ENCODE measurements at places on chromosomes 2 and 18.
A peak's percentile ranks its signal among the peaks of the same experiment; 100 is the strongest.

GRCh38 chr2:128454980-128455720 is 136.5 kb upstream of the HS6ST1 start:
- no peak for DNase-seq

DNA sequence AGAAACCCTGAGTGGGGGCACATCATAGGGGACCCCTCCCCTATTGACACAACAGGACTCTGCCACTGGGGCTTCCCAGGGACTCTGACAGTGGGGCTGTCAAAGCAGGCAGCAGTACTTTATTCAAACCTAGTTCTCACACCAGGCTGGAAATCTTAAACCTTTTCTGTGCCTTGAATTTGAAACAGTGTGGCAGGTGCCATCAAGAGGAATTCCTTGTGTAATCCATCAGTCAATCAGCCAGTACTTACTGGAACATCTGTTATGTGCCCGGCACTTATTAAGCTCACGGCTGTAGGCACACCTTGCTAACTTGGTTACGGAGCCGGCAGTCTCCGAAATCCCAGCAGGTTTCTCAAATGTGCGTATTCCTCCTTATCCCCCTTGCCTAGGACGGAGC is 12.0 kb downstream of the GLI2 start:
- DNase-seq: no peak

- no peak for DNase-seq
Observed at GRCh38 chr2:214135966-214136365, 274.9 kb upstream of the VWC2L start.

- no peak for DNase-seq
Observed at GRCh38 chr2:11578081-11578948, 44.5 kb downstream of the GREB1 start.

DNA sequence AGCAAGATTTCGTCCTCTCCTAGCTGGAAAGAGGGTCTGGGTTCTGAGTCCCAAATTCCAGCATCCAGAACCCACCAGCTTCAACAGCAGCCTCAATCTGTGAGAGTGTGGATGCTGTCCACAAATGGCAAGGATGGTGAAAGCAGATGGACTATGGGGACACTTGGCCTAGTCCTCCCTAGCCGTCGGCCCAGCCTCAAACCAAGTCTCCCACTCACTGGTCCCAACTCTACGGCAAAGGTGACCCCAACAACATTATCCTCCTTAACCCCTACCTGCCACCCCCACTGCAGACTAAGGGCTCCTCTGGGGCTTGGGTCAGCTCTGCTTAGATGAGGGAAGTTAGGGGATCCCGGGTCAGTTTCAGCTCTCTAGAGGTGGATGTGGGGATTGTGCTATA is 57.3 kb downstream of the TNS1 start:
- DNase-seq: peak; percentile 4

- no peak for DNase-seq
Observed at GRCh38 chr2:199806179-199806578, 44.8 kb downstream of the FTCDNL1 start.

DNA sequence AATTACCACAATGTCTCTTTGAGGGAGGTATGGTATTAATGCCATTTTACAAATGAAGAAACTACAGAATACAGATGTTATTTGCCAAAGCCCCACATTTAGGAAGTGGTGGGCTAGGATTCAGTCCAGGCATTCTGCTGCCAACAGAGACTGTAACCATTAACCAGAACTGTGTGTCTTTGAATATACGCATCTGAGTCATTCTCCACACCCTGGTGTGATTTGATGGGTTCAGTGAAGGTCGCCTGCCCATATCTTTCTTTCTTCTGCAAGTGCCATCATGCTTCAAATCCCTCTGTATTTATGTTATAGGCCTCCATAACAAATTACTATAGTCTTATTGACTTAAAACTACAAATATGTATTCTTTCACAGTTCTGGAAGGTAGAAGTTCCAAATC is 479.0 kb upstream of the DCC start:
- no peak for DNase-seq

DNA sequence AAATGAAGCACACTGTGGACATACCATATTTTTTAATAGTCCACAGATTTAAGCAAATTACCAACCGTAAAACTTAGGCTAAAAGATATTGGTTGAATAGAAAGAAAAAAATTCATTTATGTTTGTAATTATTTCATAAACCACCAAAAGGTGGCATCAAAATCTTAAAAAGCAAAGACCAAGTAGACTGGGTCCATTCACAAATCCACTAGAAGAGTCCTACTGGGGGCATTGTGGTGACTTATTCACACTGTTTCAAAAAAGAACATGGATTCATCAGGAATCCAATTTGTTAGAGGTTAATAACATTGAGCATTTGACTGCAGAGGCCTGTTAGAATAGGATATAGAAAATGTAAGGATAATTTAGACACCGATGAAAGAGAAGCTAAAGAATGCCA is 194.9 kb upstream of the KYNU start:
- no peak for DNase-seq

- DNase-seq: no peak
Observed at GRCh38 chr2:218871345-218872302, 9.0 kb upstream of the WNT10A start.

GRCh38 chr2:12441750-12442475 is 274.8 kb upstream of the TRIB2 start:
- no peak for DNase-seq

DNA sequence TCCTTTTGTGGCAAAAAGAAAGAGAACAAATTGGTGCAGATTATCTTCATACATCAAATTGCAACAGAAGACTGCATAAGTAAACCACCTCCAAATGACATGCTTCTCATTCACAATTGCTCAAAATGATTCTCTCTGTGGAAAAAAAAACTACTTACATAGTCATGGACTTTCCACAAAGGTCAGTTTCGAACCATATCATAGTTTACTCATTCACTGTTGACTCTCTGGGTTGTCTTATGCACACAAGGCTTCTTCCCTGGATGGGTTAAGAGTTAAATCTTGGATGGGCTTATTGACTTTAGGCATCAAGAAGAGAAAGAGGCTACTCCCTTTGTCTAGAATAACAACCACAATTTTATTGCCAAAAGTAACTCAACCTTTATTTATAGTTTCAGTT is 91.3 kb upstream of the RAB27B start:
- DNase-seq: no peak

- no peak for DNase-seq
Observed at GRCh38 chr18:20988726-20989125, 122.9 kb downstream of the ROCK1 start.

DNA sequence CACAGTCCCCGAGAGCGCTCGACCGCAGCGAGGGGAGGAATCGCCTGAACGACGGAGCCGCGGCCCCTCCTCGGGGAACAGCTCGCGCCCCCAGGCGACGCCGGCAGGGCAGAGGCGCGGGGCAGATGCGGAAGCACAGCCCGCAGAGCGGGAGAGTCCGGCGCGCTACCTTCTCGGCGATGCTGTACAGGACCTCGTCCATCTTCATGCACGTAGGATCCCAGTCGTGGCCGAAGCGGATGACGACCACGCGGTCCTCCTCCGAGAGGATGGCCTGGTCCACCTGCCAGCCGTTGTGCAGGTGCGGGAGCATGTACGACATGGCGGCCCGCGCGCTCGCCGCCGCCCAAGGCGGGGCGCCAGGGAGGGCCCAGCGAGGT is 302 bp downstream of the TXNL4A start:
- peak; percentile 67 for DNase-seq

DNA sequence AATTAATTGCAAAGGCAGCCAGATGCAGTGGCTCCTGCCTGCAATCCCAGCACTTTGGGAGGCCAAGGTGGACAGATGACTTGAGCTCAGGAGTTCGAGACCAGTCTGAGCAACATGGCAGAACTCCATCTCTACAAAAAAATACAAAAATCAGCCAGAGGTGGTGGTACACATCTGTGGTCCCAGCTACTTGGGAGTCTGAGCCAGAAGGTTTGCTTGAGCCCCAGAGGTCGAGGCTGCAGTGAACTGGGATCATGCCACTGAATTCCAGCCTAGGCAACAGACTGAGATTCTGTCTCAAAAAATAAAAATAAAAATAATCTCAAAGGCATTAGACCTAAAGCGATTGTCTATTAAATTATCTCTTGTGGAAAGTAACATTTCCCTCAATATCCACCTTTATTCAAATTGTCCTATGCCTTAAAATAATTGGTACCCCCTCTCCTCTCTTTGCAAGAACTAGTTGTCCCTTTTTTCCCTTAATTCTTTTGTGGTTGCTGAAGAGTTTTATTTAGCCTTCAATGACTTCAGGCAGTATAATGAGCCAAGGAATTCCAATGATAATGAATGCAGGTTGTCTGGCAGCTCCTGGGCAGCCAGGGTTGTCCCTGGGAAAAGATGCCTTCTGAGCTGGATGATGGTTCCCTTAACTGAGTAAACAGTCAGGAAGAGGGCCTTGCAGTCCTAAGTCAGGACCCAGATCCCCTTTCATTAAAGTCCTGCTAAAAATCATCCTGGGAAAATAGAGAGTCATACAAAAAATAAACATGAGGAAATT is 32.2 kb downstream of the GPR75 start:
- no peak for DNase-seq

GRCh38 chr18:853471-853870 is 41.4 kb upstream of the YES1 start:
- no peak for DNase-seq

GRCh38 chr2:118987886-118988285 is 45.9 kb downstream of the MARCO start:
- DNase-seq: no peak

DNA sequence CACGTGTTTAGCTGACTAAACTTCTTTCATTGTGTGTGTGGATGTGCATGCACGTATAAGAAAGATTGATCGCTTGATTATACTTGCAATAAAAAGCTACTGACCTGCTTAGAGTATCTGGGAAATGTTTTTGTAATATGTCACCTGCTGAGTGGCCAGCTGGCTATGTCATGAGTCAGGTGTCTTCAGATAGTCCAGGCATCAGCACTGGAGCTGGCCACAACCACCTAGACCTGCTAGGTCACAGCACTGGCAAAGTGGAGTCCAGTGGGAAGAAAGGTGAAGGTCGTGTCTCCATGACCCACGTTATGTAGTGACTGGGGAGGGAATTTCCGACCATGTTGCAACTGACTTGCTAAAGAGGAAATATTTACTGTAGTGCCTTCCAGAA is 147.0 kb downstream of the ESCO1 start:
- DNase-seq: no peak

- DNase-seq: no peak
Observed at GRCh38 chr2:18752667-18753422, 163.5 kb upstream of the NT5C1B start.

- no peak for DNase-seq
Observed at GRCh38 chr18:13455471-13455870, 236.9 kb downstream of the LDLRAD4 start.

- DNase-seq: no peak
Observed at GRCh38 chr2:193250389-193250788, 1055.7 kb upstream of the TMEFF2 start.

DNA sequence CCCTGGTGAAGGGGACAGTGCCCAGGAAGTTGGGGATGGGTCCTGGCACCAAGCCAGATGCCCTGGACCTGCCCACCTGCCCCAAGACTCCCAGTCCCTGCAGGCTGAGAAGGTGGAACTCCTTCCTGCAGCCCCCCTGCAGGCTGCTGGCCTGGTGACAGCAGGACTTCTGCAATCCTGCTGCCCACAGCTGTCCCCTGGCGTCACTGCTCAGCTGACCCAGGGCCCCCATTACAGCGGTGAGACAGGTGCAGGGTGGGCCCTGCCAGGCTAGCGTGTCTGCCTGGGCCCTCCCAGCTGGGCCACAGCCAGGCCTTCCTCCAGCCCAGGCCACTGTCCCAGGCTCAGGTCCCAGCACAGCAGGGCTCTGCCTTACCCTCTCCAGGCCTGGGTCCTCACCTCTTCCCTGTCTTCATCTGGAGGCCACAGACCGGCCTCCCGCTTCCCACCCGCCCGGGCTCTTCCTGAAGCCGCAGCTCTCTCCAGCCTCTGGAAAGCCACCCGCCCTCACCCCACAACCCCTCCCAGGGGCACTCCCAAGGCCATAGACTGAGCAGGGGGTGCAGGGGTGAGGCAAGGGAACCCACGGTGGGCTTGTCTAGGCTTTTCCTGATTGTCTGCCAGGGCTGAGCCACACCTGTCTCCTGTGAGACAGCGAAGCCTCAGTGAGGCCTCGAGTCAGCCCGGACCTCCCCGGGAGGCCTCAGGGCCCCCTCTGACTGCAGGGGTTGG is 8.8 kb upstream of the ERFE start:
- no peak for DNase-seq

DNA sequence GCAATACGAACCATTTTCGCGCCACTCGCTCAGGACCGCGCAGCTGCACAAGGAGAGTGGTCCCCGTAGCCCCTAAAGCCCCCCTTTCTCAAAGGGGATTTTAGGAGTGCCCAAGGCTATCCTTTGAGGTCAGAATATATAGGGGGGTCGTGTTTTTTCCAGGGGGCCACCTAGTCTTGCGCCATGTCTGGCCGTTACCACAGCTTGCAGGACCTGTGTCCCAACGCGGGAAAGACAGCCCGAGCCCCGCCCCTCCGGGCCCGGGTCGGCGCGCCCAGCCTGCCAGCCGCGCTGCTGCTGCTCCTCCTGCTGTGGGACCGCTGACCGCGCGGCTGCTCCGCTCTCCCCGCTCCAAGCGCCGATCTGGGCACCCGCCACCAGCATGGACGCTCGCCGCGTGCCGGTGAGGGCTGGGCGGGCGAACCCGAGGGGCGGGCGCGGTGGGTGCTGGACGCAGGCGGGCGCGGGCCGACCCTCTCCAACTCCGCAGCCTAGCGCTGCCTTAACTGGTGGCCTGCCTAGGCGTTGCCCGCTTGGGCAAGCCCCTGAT is at the start of gene CDCA7:
Gene CDCA7, plus strand, starts transcription at position 291 of the 550 bp plus-strand sequence. Its CDS starts 92 bp downstream, at position 383.
- peak; percentile 81 for DNase-seq
